ENCODE measurements at places on chromosomes 16 and 17.

GRCh38 chr16:81036751-81037350 lies 1.2 kb downstream of the ATMIN start:
- DNase-seq = no peak

DNA sequence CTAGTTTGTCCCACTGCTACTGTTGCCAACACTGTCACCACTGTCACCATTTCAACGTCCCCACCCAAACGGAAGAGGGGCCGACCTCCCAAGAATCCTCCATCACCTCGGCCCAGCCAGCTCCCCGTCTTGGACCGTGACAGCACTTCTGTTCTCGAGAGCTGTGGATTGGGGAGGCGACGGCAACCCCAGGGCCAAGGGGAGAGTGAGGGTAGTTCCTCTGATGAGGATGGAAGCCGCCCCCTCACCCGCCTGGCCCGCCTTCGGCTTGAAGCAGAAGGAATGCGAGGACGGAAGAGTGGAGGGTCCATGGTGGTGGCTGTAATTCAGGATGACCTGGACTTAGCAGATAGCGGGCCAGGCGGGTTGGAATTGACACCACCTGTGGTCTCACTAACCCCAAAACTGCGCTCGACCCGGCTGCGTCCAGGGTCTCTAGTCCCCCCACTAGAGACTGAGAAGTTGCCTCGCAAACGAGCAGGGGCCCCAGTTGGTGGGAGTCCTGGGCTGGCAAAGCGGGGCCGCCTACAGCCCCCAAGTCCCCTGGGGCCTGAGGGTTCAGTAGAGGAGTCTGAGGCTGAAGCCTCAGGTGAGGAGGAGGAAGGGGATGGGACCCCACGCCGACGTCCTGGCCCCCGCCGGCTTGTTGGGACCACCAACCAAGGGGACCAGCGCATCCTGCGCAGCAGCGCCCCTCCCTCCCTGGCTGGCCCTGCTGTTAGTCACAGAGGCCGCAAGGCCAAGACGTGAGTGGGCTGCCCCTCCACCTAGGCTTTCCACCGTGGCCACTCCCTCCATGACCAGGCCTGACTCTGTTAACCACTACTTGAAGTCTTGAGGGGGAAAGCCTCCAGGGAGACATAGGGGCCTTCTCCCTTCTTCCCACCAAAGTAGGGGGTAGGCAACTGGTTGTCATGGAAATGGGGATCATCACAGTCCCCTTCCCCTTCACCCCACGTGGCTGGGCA lies 9.0 kb upstream of the PHKG2 start:
- DNase-seq = no peak

GRCh38 chr17:57447990-57448758 lies 191.9 kb downstream of the MSI2 start:
- peak; percentile 33 for DNase-seq

DNA sequence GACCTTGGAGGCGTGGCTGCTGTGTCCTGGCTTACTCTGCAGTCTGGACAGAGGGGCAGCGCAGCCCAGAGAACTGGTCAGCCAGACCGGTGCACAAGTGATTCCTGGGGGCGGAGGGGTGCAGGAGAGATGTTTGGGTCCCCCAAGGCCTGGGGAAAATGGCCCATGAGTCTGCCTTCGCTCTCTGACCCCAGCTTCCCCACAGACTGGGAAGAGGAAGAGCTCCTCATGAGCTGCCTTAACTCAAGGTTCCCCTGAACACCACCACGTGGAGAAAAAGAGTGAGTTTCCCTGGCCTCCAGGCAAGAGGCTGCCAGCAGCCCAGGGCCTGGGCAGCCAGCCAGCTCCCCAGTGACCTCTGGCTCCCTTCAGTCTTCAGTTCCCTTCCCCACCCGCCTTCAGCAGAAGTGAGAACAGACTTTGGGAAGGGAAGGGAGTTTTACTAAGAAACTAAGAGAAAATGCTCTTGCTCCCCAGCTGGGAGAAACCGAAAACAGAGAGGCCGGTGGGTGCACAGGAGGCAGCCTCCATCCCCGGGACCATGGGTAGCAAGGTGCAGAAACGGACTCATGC lies 2.0 kb upstream of the C17orf99 start:
- no peak for DNase-seq

DNA sequence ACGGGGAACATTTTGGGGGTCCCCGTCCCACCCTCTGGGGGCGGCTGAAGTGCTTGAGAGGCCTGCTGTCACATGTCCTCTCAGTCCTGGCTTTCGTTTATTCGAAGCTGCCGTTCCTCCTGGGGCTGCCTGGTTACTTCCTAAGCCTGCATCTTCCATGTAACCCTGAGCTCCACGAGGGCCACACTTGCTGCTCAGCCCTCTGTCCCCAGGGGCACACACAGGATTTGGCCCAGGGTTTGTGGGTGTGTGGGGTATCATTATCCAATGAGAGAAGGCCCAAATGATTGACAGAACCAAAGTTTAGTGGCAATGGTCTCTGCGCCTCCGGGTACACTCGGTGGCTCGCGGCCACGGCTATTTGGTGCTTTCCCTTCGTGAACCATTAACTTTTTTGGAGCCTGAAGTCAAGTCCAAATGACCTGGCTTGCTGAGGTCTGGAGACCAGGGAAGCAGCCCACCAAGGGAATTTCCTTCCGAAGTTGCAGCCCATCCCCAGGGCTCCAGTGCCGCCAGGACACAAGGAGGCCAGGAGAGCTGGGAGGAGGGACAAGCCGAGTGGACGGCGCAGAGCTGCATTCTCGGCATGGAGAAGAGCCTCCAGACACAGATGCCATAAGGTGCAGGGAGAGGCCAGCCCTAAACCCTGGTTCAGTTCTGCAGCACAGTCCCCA lies 131.4 kb upstream of the FOXF1 start:
- no peak for DNase-seq

DNA sequence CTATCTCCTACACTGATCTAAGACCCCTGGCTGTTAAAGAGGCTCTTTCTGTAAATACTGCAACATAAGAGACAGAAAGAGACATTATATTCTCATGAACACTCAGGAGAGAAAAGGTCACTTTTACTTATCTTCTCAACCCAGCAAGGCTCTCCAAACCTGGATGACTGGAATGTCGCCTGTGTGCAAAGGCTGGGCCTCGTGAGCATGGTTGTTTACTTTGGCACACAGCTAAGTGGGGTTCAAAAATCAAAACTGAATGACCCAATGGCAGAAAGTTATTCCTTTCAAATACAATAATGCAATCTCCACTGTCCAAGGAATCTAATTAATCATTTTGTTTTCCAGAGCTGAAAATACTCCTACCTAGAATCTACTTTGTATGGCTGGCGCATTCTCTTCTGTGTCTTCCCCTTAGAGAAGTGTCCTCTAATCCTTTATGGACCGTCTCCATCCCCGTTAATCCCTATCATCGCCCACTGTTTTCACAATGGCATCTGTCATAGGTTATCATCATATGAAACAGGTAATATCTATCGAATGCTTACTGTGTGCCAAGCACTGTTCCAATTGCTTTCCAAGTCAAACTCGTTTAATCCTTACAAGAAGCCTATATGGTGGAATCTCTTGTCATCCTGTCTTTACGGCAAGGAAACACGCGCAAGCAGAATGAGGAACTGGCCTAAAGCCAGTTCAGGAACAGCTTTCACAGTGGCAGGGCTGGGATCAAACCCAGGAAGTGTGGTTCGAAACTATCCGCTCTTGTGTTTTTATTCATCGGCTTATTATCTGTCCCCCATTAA lies 1.3 kb downstream of the SLX4 start:
- DNase-seq = no peak

DNA sequence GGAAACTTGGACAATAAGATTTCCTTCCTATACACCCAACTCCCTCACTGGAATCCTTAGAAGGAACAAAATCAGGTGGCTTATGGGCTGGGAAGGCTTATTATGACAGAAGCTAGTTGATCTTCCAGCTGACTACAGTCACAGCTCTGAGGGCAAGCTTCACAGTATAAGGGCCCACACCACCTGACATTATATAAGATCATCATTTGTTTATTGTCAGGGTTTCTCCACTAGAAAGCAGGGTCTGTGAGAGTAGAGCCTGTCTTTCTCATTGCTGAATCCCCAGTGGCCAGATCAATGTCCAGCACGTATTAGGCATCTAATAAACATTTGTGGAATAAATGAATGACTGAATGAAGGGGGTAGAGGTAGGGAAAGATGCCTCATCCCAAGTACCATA lies 57.8 kb upstream of the PHOSPHO1 start:
- DNase-seq = no peak

- DNase-seq = no peak
Observed at GRCh38 chr16:52834736-52835465, 217.8 kb downstream of the CHD9NB start.

- no peak for DNase-seq
Observed at GRCh38 chr16:56691885-56692284, 9.6 kb downstream of the MT1X start.

DNA sequence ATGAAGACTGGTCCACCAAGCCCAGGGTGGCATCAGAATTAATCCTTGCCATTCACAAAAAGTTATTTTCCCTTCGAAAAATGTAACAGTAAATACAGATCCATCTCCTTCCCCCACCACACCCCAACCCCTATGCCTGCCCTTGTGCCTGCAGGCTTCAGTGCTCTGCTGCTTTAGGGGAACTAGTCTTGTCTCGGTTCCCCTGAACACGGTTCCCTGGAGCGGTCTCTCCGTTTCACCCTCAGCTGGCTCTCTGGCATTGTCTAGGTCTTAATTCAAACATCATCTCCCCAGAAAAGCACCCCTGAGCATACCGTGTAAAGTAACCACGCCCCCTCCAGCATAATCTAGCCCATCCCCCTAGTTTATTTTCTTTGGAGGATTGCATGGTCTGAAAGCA lies 25.8 kb downstream of the EMP2 start:
- DNase-seq = no peak

- DNase-seq = no peak
Observed at GRCh38 chr16:3575491-3575890, 1.7 kb downstream of the NLRC3 start.
